ENCODE measurements at places on chromosomes 16 and 17. TPM values are rescaled to one million over a fixed set of nuclear protein-coding genes. Genes with fewer than 3 reads are reported as not detected.
A peak's percentile ranks its signal among the peaks of the same experiment; 100 is the strongest.

The LITAF gene
- polyA plus RNA-seq, result 95.5 TPM

The SLC52A1 gene
- not detected for polyA plus RNA-seq

The SOST gene
- not detected for polyA plus RNA-seq

- no peak for DNase-seq
These were observed 9.5 kb downstream of the KRT32 start for GRCh38 chr17:41457676-41458075.

DNA sequence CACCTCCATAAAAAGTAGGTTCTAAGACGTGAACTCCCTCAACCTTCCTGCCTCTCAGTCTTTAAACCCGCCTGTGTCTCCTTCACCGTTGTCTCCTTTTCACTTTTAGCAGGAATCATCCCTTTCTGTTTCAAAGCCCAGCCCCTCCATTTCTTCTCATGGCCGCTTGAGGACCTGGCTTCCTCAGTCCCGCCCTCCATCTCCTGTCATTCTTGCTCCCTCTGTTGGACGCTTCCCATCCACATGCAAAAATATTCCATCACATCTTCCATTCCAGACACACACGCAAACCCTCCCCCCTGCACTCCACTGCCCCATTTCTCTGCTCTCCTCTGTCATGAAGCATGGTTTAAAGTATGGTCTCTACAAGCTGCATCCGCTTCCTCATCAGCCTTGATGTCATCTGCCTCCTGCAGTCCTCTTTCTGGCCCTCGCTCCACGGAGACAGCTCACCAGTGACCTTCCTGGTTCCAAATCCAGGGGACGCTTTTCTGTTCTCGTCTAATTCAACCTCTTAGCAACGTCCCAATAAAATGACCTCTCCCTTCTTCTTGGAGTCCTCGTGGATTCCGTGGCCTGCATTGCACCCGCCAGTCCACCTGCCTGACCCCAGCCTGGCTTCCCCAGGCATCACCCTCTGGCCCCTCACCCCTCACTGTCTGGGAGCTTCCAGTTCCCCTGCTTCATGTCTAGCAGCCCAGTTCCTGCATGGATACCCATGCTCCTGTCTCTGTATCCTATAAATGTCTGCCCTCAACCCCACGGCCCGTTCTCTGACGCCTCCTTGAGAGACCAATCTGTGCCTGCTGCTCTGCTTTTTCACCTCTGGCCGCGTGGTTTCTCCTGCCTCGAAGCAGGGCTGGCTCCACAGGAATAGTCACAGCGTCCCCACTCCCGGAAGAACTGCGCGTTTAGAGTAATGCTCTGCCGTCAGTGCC is 26.2 kb downstream of the ANKRD40 start:
- peak; percentile 69 for DNase-seq

DNA sequence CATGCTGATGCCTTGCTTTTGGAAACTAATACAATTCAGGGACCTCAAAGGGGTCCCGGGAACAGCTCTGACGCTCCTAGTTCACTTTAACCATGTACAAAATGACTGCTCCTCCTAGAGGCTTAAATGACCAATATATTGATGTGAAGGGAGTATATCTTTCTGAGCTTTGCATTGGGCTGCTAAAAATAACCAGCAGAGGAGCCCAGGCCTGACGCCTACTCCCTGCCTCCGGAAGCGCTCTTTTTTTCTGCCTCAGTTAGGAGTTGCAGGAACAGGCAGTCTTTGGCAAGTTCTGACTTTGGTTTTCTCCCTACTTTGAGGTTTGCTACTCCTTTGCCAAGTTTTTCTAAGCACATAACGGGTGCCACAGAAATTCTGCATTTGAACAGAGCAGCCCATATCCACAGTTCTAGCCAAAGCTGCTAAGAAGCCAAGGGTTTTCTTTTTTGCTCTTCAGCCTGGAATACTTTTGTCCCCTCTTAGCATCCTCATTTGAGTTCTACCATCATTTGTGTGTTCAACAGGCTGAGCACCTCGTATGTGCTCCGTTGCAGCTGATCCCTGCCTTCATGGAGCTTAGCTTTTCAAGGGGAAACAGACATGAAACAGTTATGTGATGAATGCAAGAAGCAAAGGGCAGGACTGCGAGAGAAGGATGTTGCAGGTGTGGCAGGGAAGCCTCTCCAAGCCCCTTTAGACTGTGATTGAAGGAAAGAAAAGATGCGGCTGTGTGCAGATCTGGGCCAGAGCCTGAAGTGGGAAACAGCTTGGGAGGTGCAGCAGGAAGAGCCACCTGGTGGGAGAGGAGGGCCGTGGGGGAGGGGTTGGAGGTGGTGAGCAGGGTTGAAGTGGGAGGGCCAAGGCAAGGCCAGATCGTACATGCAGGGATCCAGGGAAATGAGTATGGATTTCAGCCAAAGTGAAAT is 2.8 kb upstream of the NAGPA start:
- DNase-seq, result peak; percentile 74

DNA sequence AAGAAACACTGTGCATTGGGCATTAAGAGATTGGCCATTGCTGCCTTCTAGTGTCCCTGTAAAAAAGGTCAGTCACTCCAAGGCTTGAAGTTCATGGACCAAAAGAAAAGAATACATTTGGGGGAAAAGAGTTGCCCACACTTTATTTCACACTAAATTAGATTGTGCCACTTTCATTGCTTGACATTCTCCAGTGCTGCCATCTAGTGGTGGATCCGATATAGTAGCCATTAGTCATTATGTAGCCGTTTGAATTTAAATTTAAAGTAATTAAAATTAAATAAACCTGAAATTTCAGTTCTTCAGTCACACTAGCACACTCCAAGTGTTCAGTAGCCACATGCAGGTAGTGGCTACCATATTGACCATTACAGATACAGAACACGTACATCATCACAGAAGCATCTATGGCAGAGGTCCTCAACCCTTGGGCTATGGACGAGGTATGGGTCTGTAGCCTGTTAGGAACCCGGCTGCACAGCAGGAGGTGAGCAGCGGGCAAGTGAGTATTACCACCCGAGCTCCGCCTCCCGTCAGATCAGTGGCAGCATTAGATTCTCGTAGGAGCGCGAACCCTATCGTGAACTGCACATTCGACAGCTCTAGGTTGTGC is 21.9 kb upstream of the CDH5 start:
- peak; percentile 29 for DNase-seq

GRCh38 chr16:2490190-2491105 is 15.5 kb downstream of the TBC1D24 start:
- no peak for DNase-seq

All from HepG2 (cell line).